ENCODE measurements at places on chromosomes 4 and X.
A peak's percentile ranks its signal among the peaks of the same experiment; 100 is the strongest.

GRCh38 chr4:186604124-186604807 lies 48.9 kb upstream of the MTNR1A start:
- DNase-seq = no peak

GRCh38 chr4:83536362-83537272 lies 709 bp downstream of the GPAT3 start:
- DNase-seq = no peak

GRCh38 chr4:156242390-156242789 lies 288.7 kb upstream of the CTSO start:
- no peak for DNase-seq

DNA sequence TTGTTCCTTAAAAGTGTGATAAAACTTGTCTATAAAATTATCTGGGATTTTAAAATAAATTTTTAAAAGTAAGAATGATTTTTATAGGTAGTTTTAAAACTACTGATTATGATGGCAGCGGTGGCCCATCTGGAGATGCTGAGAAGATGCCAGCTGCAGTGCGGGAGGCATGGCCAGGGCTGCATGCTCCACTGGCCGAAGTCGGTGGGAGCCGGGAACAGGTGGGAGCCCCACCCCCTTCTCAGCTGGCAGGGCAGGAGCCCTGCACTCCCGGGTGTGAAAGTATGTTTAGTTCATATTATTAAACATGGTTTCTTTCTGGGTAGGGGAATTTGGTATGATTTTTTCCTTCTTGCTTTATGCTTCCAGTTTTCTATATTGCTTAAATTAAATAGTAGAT lies 63.8 kb downstream of the CORIN start:
- no peak for DNase-seq

- no peak for DNase-seq
Measured at GRCh38 chrX:120672841-120673530, 43.1 kb upstream of the C1GALT1C1 start.

- peak; percentile 79 for DNase-seq
Measured at GRCh38 chrX:54182194-54182863, 725 bp downstream of the FAM120C start.
